ENCODE measurements at places on chromosomes 3 and 15.
A peak's percentile ranks its signal among the peaks of the same experiment; 100 is the strongest.

GRCh38 chr15:82122746-82123400, 77.1 kb upstream of the MEX3B start:
- DNase-seq: peak; percentile 97

- DNase-seq: no peak
Observed at GRCh38 chr3:157310329-157311052, 126.2 kb upstream of the PTX3 start.

- DNase-seq: no peak
Observed at GRCh38 chr3:45777111-45777745, 19.1 kb downstream of the SLC6A20 start.

GRCh38 chr3:17469954-17470353, 272.5 kb downstream of the TBC1D5 start:
- DNase-seq: no peak

DNA sequence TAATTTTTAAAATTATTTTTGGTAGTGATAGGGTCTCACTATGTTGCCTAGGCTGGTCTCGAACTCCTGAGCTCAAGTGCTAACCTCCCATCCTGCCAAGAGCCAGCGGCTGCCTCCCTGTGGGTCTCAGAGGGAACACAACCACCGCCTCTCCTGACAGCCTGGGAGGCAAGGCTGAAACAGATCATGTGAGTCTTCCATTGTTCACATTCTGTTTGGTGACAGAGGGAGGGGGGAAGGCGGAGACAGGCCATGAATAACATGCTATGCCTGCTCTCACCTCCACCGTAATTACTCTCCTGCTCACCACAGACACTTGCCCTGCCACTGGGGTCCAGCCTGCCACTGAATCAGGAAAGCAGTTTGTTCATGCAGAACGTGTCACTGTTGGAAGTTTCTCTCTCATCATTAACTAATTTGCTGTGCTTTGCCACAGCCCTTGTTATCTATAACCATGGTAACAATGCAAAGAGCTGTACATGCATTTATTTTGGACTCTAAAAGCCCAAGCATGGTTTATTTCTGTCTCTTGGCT, 78.4 kb upstream of the RASGRF1 start:
- no peak for DNase-seq

DNA sequence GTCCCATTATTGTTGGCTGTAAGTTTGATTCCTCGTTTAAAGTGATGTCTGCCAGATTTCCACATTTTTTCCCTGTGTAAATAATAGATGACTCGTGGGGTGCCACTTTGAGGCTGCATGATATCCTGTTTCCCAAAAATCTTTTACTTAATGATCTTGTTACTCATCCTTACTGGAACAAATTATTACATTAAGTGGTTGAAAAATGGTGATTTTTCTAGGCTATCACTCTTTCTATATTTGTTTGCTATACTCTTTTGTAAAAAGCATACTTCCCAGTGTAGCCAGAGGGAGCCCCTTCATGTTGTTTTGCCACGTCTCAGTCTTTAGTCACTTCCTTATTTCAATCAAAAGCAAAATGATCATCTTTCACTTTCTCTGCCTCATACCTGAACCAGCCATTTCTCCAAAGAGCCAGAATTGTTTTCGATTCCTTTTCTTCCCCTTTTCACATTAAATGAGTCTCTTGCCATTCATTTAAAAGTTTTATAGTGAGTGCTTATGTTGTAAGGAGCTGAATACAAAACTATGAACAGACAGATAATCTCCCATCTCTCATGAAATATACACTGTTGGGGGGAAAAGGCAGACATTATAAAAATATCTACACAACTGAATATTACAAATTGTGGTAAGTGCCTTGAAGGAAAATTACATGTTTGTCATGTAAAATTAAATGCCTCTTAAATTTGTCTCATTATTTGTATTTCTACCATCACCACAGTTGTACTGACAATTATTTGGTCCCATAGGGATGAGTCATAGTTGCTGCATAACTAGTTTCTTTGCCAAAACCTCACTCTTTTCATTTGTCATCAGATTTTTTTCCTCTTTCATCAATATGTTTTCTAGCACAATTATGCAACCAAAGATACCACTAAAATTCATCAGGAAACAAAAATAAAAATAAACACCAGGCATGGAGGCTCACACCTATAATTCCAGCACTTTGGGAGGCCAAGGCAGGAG, 41.5 kb downstream of the ADGRG7 start:
- DNase-seq: no peak

DNA sequence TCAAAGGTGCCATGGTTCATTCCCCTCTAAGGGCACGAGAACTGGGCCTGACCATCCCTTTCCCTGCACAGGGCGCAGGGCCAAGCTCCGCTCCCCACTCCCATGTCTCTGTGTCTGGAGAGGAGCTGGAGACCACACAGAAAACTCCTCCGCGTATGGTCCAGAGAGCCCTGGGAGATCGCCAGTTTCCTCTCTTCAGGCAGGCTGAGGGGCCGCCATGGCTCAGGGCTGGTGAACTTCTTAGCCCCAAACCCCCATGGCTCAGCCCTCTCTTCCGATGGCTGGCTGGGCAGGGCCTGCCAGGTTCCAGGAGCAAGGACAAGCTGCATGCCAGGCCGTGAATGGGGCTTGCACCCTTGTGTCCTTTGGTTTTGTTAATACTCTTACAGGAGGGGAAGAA, 52.9 kb downstream of the EXOG start:
- DNase-seq: no peak

DNA sequence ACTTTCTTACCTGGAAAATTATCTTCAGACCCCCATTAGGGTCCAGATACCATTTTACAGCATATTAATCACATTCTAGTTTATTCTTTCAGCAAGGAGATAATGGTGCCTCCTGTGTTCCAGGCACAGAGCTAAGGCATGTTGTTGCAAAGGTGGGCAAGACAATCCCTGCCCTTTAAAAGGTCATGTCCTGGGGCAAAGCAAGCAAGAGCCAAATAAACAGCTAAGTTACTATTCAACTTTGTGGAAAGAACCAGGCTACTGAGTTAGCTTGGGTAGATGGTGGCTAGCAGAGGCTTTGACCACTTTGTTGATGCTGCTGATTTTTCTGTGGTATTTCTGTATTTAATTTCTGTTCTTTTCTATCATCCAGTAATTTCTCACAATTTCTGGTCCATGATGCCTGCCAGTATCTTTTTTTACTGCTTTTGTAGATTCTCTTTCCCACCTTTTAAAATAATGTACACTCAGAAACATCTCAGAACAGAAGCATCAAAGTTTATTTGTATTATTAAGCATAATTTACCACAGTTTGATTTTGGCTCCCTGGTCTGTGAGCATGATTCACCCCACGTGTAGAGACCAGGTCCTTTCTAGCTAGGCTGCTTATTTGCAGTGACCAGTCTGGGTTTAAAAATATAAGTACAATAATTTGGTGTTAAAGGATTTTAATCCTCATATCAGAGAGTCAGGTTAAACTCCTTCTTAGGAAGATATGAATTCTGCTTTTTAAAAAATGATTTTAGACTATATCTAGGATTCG, 71.5 kb downstream of the LRRC28 start:
- DNase-seq: no peak

- peak; percentile 4 for DNase-seq
Observed at GRCh38 chr15:35519541-35520149, 26.3 kb downstream of the DPH6 start.

DNA sequence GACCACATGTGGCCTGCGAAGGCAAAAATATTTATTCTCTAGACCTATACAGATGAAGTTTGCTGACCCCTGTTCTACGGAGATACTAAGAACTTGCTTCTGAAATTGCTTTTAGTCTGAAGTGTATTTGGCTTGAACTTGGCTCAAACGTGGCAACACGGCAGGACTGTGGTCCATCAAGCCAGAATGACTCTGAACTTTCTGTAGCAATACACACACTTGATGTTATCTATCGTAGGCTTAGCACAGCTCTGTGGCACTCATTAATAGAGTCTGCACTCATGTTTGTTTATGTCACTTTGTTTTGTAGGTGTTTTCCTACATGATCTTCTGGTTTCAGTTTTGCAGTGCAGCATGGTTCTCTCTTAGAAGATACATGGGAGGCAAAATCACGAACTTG, 298.1 kb downstream of the ADAMTS17 start:
- DNase-seq: no peak

- no peak for DNase-seq
Observed at GRCh38 chr3:169060037-169060436, 603.5 kb downstream of the MECOM start.

GRCh38 chr3:112456147-112456546, 43.1 kb downstream of the BTLA start:
- DNase-seq: no peak

DNA sequence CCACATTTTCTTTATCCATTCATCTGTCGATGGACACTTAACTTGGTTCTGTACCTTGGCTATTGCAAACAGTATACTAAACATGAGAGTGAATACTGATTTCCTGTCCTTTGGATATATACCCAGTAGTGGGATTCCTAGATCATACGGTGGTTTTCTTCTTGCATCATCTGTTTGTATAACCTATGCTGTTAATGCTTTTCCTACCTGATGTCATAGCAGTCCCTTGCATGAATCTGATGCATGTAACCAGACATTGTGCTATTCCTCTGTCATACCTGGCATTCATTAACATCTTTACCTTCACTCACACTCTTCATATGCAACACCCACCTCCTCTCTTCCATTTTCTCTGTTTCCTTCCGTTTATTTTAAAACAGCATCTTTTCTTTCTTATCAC, 185.2 kb downstream of the KLHL25 start:
- DNase-seq: no peak
